ENCODE measurements at places on chromosomes 11 and 22.
A peak's percentile ranks its signal among the peaks of the same experiment; 100 is the strongest.

DNA sequence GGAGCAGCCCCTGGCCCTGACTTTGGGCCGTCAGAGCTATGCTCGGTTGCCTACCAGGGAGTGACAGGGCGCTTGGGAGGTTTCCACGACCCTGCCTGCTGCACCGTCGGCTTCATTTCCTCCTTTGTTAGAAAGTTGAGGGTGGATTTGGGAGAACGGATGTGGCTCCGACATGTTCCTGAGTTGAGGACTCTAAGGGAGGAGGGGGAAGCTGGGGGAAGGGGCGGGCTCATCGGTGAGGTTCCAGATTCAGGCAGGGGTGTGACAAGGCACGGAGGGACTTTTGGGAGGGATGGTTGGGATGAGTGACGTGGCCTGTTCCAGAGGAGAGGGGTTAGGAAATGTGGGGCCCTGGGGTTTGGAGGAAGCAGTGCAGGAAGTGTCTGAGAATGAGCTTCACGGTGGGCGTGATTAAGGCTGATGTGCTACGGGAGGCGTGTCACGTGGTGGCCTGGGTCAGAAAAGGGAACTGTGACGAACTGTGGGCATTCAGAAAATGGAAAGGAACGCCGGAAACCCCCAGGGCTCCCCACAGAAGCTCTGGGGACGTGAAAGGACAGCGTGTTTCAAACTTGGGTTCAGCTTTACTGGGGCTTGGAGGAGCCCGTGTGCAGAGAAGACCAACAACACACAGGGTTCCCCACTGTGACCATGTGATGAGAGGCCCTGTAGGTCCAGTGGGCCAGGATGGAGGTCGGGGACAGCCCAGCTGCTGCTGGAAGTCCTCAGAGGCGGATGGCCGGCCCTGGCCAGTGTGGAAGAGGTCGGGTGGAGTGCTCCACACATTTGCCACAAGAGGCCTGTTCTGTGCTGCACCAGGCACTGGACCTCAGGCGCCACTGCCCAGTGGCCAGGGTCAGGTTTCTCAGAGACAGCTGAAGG lies 2.8 kb downstream of the PARVB start:
- no peak for DNase-seq

- DNase-seq, result no peak
Observed at GRCh38 chr11:73367482-73368024, 8.6 kb upstream of the RELT start.

DNA sequence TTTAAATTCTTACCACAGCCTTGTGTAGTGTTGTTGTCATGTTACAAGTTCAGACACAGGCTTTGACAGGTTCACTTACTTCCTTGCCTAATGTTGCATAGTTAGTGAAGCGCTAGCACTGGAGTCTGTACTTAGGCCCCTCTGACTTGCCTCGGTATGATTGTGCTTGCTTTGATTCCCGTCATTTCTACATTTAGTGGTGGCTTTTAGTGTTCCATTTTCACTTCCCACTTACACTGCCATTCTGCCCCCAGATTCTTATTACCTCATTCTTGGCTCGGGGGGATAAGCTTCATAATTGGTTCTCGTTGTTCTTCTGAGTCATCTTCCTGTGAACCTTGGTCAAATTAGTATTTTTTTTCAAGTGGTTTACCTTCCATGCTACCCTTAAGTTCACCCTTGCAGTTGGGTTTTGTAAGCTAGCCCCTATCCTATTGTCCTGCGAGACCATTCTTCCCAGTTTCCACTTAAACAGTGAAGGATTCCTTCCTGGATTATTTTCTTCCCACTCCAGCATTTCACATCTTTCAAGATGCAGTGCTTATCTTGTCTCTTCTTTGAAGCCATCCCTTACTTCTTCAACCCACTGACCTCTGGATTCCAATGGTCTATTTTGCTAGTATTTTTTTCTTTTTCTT lies 68.7 kb downstream of the DDX10 start:
- DNase-seq, result peak; percentile 19

DNA sequence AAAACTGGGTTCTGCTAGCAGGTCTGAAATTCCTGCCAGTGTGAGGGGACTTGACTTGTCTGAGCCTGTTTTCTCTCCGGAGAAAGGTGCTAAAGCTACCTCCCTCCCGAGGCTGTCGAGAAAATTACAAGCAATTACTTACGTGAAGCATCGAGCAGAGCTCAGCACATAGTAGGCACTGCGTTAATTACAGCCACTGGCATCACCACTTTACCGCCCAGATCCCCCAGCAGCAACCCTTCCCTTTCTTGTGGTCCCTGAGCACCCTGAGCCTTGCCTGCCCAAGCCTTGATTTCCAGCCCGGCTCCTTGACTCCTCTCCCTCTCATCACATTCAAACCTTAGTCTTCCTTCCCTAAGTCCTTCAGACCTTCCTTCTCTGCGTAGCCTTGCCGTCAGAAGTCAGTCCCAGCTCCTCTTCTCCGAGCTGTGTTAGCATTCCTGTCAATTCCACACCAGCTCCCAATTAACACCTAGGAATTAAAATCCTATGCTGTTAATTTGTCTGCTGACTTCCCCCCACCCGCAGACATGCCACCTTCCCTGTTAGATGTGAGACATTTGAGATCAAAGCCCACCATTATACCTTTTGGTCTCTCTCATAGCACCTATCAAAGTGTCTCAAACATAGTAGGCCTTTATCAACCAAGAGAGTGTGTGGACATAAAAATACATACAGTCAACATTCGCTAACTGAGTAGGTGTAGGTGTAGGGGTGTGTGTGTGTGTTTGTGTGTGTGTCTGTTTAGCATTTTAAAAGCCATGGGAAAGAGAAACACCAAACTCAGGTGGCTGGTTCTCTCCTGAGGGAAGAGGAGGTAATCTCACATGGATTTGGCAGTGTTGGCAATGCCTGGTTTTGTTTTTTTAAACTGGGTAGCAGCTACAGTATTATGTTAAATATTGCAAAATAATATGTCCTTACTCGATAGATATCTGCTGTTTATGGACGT lies 2.8 kb upstream of the KCNJ5 start:
- no peak for DNase-seq

GRCh38 chr22:26524870-26525269 lies 12.6 kb upstream of the TFIP11 start:
- no peak for DNase-seq

DNA sequence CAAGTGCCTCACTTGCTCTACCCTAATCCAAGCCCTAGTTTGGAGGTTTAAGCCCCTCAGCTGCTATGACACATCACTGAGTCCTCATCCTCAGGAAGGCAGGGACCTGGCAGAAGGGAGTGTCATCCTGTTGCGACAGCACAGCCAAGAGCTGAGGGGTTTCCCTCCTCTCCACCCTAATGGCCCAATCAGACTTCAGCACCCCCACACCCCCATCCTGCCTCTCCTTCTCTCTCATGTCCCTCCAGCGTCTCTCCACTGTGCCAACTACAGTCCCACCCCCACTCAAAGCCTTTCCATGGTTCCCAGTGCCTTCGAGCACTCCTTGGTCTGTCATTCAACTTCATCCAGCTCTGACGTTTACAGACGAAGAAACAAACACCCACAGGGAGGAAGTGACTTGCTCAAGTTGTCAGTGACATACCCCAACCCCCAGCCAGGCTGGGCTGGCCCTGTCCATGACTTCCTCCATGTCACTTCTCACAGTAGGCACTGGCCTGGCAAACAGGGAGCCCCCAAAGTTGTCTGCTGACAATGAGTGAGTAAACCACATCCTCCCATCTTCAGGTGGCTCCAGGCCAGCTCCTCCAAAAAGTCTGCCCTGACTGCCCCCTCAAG lies 15.6 kb downstream of the ARAP1 start:
- DNase-seq, result peak; percentile 69
